ENCODE measurements at places on chromosomes 16 and 17. TPM values are rescaled to one million over a fixed set of nuclear protein-coding genes. Genes with fewer than 3 reads are reported as not detected.

The MYH10 gene
- 15.6 TPM for total RNA-seq

The CNTNAP4 gene
- not detected for total RNA-seq

The AIPL1 gene
- not detected for total RNA-seq

The HS3ST2 gene
- total RNA-seq: not detected

- no peaks in the 10 kb centered on the region for H3K36me3 ChIP-seq
- peaks cover 33% of the 10 kb centered on the region for H3K4me1 ChIP-seq
- no peak overlapping the region for H3K27ac ChIP-seq
- DNase-seq: no peak
- H3K27me3 ChIP-seq: peaks cover 3% of the 10 kb centered on the region
Measured at GRCh38 chr17:329784-330420, 22.7 kb downstream of the RPH3AL start.

GRCh38 chr16:83296505-83296904, 511.3 kb upstream of the HSBP1 start:
- H3K27me3 ChIP-seq: no peaks in the 10 kb centered on the region
- H3K4me3 ChIP-seq: no peak overlapping the region
- no peaks in the 10 kb centered on the region for H3K4me1 ChIP-seq
- no peaks in the 10 kb centered on the region for H3K36me3 ChIP-seq

DNA sequence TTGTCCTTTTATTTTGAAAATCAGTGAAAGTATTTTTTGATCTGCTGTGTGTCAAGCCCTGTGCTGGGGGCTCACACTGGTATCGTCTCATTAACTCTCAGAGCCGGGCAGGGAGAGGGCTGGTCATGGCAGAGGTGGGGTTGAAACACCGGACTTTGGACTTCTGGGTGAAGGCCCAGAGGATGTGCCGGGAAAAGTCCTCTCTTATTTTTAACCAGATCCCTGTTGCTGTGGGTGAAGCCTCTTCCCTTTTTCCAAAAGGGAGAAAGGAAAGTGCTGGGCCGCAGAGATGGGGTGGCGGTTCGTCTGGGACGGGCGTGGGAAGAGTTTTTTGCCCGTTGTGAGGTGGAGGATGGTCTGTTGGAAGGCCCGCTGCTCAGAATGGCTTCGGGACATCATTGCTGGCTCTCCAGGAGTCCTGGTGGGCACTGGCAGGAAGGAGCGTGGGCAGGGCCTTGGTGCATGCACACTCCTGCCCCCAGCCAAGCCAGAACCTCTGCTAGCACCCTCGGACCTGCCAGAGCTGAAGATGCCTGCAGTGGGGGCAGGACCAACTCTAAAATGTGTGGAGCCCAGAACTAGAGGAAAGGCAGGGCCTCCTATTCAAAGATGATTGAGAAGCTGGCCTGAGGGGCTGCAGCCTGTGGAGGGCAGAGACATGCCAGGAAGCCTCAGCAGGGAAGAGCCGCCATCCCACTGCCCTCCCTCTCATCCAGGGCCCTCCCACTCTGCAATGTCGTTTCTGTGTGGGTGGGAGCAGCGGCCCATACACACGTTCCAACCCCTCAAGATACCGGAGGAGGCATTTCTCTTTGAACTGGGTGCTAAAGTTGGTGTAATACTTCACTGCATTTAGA, 213.2 kb downstream of the CCDC182 start:
- H3K4me1 ChIP-seq: peaks cover 19% of the 10 kb centered on the region
- no peak overlapping the region for H3K4me3 ChIP-seq
- H3K36me3 ChIP-seq: no peaks in the 10 kb centered on the region
- DNase-seq: no peak

- H3K27me3 ChIP-seq: peaks cover 31% of the 10 kb centered on the region
- H3K36me3 ChIP-seq: no peaks in the 10 kb centered on the region
- no peaks in the 10 kb centered on the region for H3K4me1 ChIP-seq
- no peak overlapping the region for H3K4me3 ChIP-seq
- no peak overlapping the region for H3K27ac ChIP-seq
Measured at GRCh38 chr17:50626037-50626574, 8.6 kb upstream of the ABCC3 start.
